ENCODE measurements at places on chromosomes 7 and 10.

- no peak for DNase-seq
Measured at GRCh38 chr7:57328457-57328856, 121.5 kb upstream of the ZNF716 start.

GRCh38 chr10:5446390-5446926, 34.1 kb downstream of the NET1 start:
- peak; percentile 86 for DNase-seq

GRCh38 chr10:113735913-113736312, 15.6 kb upstream of the PLEKHS1 start:
- DNase-seq, result peak; percentile 27

DNA sequence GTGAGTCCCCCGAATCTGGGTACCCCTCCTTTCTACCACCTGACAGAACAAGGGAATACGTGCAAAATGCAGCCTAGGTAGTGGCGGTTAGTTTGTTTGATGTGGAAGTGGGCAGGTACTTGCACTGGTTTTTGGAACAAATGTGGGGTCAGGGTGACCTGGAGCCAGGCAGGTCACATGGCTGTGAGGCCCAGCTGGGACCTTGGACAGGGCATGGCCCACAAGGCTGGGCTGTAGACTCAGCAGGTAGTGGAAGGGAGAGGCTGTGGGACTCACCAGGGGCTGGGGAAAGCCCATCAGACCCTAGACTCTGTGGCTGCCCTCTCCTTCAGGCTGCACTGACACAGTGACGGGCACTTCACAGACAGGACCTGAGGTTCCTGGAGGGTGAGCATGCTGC, 159.9 kb upstream of the ADCY1 start:
- no peak for DNase-seq

DNA sequence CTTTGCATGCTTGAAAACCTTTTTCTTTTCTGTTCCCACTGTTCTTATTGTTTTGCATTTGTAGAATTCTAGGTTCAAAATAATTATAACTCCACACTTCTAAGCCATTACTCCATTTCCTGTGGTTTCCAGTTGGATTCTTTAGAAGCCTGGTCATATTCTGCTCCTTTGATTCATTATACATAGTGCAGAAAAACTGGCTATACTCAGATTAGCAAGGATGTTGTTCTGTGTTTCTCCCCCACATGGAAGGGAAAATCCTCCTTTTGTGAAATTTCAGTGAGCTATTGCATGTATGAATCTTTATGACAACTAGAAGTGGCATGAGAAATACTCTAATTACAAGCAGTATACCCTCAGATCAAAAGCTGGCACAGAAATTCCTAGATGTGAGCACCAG, 79.5 kb downstream of the SLC13A1 start:
- DNase-seq, result no peak

DNA sequence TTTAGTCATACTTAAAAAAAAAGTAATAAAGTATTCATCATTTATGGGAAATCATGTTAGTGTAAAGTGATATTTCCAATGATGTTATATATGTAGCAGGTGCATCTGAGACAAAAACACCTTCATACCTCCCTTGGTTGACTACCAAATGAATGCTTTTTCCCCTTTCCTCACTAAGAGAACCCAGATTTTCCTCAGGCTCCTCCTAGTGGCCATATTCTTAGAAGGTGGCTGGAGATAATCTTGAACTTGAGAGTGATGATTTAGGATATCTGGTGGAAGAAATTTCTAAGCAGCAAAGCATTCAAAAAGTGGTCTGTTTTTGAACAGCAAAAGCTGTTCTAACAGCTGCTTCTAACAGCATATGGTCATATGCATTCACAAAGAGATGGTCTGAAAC, 16.8 kb upstream of the DNAH11 start:
- peak; percentile 25 for DNase-seq

GRCh38 chr7:125112850-125113249, 183.2 kb upstream of the POT1 start:
- DNase-seq, result no peak

DNA sequence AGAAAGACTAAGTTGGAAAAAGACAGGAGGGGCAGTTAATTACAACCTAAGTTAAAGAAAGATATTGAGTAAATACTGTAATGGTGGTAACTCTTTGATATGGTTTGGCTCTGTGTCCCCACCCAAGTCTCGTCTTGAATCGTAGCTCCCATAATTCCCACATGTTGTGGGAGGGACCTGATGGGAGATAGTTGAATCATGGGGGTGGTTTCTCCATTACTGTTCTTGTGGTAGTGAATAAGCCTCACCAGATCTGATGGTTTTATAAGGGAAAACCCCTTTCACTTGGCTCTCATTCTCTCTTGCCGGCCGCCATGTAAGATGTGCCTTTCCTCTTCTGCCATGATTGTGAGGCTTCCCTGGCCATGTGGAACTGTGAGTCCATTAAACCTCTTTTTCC, 143.8 kb downstream of the GRK5 start:
- no peak for DNase-seq

- no peak for DNase-seq
Measured at GRCh38 chr10:3563298-3563697, 221.7 kb downstream of the KLF6 start.

DNA sequence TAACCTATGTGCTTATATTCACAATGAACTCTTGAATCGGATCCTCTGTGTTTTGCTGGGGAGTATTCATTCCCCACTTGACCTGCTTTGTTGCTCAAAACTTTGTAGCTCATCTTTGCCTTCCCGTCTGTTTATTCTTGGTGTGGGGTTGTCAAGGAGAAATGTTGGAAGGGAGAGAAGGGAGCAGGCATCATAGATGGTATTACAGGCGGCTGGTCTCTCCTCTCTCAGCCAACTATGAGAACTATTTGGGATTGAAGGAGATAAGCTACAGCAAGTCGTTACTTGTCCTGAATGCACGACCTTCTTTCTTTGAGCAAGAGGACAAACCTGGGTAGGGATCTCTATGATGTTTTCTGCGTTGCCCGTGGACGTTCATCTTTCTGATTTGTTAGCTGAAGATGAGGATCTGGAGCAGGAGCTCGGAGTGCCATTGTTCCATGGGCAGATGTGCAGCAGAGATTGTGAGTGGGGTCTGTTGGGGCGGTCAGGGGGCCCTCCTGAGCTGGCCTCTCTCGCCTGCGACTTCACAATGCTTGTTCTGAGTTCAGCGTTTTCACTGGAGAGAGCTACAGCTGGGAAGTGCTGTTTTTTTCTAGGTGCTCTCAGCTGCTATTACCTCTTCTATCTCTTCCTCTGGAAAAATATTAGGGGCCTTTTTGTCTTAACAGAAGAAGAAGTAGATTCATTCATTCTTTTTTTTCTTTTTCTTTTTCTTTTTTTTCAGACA, 126.9 kb upstream of the KLF6 start:
- DNase-seq, result no peak

- no peak for DNase-seq
Measured at GRCh38 chr10:43952760-43953159, 304.1 kb upstream of the ZNF32 start.

GRCh38 chr10:58894929-58895328, 281.5 kb upstream of the PHYHIPL start:
- no peak for DNase-seq

- DNase-seq, result no peak
Measured at GRCh38 chr7:40682696-40683095, 547.9 kb downstream of the SUGCT start.

GRCh38 chr7:23333671-23334246, 34.6 kb downstream of the MALSU1 start:
- no peak for DNase-seq

- DNase-seq, result no peak
Measured at GRCh38 chr10:22391600-22391999, 46.3 kb downstream of the SPAG6 start.

- DNase-seq, result no peak
Measured at GRCh38 chr7:155490697-155491628, 33.0 kb downstream of the EN2 start.

GRCh38 chr10:63205421-63205820, 72.3 kb downstream of the NRBF2 start:
- DNase-seq, result no peak

All from NB4 (cell line).